ENCODE measurements at places on chromosomes 5 and 9.

DNA sequence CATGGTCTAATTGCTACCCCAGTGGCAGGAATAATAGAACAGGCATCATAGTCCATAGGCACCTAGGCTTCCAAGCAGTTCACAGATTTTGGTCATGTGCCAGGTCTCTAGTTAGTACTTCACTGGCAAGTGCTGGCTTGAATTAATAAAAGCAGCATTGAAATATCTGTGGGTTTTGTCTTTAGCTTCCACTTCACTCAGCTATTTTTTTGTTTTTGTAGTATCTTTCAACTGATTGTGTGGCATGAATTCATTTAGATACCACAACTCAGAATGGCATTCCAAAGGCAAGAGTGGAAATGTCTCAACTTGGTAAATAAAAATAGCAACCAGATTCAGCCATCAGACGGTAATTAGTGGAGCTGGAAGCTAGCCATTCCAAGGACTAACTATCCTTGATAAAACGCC lies 27.9 kb upstream of the ITGA2 start:
- no peaks in the 10 kb centered on the region for H3K36me3 ChIP-seq
- no peak overlapping the region for H3K27ac ChIP-seq
- no peaks in the 10 kb centered on the region for H3K4me1 ChIP-seq

GRCh38 chr9:127767909-127768331 lies 10.5 kb downstream of the SH2D3C start:
- H3K27ac ChIP-seq, result no peak overlapping the region
- H3K4me1 ChIP-seq, result peaks cover 5% of the 10 kb centered on the region

GRCh38 chr5:91125916-91126315 lies 257.2 kb downstream of the ARRDC3 start:
- no peaks in the 10 kb centered on the region for H3K27me3 ChIP-seq
- H3K36me3 ChIP-seq, result no peaks in the 10 kb centered on the region
- peaks cover 2% of the 10 kb centered on the region for H3K4me1 ChIP-seq
- no peak overlapping the region for H3K27ac ChIP-seq
- no peak for DNase-seq
- no peak overlapping the region for H3K4me3 ChIP-seq

- no peak overlapping the region for H3K27ac ChIP-seq
- no peaks in the 10 kb centered on the region for H3K36me3 ChIP-seq
- no peak for DNase-seq
- H3K4me1 ChIP-seq, result no peaks in the 10 kb centered on the region
- H3K27me3 ChIP-seq, result no peaks in the 10 kb centered on the region
Measured at GRCh38 chr5:58969253-58969652, 386.4 kb downstream of the RAB3C start.

DNA sequence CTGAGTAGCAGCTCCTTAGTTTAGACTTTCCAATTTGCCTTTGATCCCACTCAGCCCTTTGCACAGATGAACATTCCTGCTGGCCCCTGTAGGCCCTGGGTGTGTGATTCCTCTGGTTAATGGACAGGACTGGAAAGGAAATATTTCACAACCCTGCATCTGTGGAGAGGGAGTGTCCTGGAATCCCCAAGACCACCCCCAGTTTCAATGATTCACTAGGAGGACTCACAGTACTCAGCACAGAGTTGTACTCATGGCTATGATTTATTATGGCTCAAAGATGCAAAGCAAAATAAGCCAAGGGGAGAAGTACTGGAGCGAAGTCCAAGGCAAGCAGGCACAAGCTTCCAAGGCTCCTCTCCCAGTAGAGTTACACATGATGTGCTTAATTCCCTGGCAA lies 42.4 kb upstream of the TJP2 start:
- H3K36me3 ChIP-seq, result peaks cover 3% of the 10 kb centered on the region
- no peak overlapping the region for H3K4me3 ChIP-seq
- peaks cover 28% of the 10 kb centered on the region for H3K4me1 ChIP-seq
- no peak overlapping the region for H3K27ac ChIP-seq
- H3K27me3 ChIP-seq, result no peaks in the 10 kb centered on the region

DNA sequence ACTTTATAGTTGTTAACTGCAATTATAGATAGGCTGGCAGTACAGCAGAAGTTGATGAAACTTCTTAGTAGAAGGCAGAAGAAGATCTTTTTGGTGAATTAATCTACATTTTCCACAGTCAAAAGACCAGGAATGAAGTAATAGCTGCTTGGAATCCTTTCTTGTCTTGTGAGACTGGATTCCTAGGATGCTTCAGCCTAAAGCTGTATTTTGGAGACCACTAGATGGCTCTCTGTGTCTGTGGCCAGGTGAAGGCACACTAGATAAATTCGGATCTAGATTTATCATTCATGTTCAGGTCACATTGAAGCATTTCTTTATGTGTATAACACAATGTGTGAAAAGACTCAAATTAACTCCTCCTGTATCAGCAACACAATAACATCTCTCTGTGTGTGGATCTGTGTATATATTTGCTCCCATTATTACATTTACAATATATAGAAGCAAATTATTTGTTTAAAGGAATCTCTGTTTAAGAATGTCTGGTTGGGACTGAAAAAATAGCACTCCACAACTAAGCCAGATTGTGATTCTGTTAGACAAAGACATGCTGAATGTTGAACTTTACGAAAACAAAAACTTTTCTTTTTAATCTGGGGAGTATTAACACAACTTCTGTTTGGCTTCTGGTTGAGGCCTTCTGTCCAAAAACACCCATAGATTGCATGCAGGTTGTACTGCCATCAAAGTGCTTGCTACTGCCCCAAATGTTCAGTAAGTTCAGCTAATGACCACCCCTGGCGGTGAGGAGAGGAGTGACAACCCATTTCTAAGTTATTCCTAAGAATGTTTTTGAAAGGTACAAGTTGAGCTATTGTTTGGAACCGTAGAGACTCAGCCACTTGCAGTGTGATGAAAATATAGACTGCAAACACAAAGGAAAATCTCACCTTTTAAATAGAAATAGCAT lies 10.6 kb downstream of the GRIN3A start:
- no peaks in the 10 kb centered on the region for H3K36me3 ChIP-seq
- H3K27me3 ChIP-seq, result no peaks in the 10 kb centered on the region
- no peak overlapping the region for H3K4me3 ChIP-seq
- H3K27ac ChIP-seq, result no peak overlapping the region
- H3K4me1 ChIP-seq, result no peaks in the 10 kb centered on the region

DNA sequence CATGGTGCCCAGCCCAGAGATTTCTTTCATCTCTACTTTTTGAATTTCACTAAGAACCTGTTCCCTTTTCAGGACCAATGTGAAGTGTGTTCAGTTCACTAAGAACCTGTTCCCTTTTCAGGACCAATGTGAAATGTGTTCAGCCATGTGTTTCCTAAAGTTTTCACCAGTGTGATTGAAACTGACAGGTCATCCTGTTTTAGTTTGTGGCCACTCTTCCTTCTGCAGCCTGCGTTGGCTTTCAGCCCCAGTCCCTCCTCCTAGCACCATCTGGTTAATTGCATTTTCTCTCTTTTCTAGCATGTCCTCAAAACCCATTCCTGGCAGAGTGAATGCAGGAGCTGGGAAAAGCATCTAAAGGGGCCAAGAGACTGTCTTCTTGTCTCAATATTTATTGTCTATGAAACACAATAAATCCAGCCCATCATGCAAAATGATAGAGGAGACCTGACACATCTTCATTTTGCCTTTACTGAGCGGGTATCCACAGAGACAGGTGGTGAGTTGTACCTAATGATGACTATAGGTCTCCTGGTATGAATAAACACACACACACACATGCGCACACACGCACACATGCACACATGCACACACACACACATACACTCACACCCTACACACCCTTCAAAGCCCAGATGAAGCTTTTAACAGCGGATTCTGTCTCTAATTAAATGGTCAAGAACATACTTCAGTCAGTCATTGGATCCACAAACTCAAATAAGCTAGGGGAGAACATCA lies 6.1 kb upstream of the PANK3 start:
- H3K4me3 ChIP-seq, result no peak overlapping the region
- peaks cover 2% of the 10 kb centered on the region for H3K4me1 ChIP-seq
- no peaks in the 10 kb centered on the region for H3K36me3 ChIP-seq
- H3K27ac ChIP-seq, result no peak overlapping the region
- no peak for DNase-seq
- no peaks in the 10 kb centered on the region for H3K27me3 ChIP-seq

- H3K27me3 ChIP-seq, result no peaks in the 10 kb centered on the region
- peaks cover 7% of the 10 kb centered on the region for H3K4me1 ChIP-seq
- no peak overlapping the region for H3K27ac ChIP-seq
- H3K4me3 ChIP-seq, result no peak overlapping the region
- DNase-seq, result no peak
- H3K36me3 ChIP-seq, result peaks cover 50% of the 10 kb centered on the region
Measured at GRCh38 chr9:124859803-124860581, 1.8 kb downstream of the RPL35 start.

All from trophoblast cell (in vitro differentiated cells and primary cell).